Fibroblast of skin of right biceps (primary cell): ENCODE measurements at places on chromosomes 5 and 9.

- DNase-seq: peak; percentile 83
Observed at GRCh38 chr5:82635561-82636288, 357.6 kb upstream of the RPS23 start.

- no peak for DNase-seq
Observed at GRCh38 chr5:68172314-68172713, 43.2 kb upstream of the PIK3R1 start.

DNA sequence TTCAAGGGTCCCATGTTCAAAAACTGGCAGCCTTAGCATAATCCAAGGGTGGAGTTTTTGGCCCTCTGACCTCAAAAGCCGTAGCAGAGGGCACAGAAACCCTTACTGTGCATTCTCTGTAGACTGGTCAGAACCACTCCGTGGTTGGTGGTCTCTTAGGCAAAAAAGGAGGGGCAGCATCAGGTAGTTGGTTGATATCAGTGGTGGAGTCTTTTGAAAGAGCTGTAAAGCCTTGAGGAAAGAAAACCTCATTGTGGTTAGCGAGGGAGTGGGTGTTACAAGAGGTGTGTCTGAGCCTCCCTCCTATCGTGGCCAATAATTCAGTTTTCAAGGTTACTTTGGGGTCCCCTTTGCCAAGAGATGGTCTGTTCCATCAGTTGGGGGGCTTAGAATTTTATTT, 40.9 kb downstream of the ARHGEF28 start:
- DNase-seq: no peak

GRCh38 chr9:81335879-81336421, 353.4 kb downstream of the TLE1 start:
- DNase-seq: peak; percentile 11

GRCh38 chr5:142654578-142655058, 31.3 kb downstream of the FGF1 start:
- DNase-seq: no peak

DNA sequence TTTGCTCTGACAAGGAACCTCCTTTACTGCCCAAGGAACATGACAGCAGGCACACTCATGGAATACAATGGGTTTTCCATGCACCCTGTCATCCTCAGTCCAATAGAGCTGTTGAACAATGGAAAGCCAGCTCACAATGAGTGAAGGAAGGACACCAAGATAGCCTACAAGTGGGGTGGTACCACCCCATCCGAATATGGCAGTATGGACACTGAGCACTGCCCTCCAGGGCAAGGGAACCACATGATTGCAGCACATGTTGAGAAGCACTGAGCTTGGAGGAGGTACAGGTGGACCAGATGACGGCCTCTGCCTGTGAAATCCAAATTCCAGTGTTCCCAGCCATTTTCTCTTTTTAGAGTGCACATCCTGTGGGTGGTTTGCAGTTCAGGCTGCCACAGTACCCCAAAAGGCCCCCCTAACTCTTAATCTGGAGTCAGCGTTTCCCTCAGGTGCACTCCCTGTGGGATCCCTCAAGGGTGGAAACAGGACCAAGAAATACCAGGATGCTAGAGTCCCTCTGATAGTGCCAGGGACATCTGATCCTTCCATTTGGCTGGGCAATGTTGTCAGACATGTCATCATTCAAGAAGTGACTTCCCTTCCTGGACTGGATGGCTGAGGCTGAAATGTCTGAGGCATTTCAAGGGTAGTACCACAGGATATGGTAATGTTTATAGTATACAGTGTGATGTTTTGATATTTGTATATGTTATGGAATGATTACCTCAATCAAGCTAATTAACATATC, 48.9 kb downstream of the SMC2 start:
- no peak for DNase-seq

DNA sequence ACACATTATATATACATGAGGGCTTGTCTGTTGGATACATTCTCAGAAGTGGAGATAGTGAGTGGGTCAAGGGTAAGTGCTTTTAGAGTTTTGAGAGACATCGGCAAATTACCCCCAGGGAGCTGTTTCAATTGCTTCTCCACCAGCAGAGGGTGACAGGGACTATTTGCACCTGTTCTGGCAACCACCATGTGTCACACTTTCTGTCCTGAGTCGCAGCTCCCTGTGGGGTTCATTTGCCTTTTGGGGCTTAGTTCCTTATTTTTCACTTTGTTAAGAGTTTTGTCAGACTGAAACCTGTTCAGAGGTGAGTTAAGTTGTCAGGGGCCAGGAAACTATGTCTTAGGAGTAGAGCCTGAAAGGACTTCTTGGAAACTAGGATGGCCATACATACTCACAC, 20.1 kb upstream of the SLC36A1 start:
- no peak for DNase-seq

DNA sequence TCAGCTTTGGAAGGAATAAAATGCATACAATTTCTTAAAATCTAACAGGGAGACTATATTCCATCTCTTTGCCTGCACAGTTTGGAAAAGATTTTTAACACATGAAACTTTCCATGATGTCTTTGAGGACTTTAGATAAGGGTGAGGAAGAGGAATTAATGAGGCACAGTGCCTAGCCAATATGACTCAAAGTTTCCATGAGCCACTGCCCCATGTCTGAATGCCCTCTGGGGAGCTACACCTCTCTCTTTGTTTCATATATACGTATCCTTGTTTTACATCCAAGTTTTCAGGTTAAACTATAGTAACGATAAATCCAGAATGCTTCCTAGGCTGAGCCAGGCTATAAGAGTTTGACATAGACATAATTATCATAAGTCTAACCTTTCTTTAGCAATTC, 349.3 kb upstream of the TLE4 start:
- no peak for DNase-seq

GRCh38 chr9:3124001-3124400, 280.1 kb upstream of the PUM3 start:
- DNase-seq: no peak

GRCh38 chr9:131358556-131358955, 35.3 kb upstream of the PRRC2B start:
- DNase-seq: no peak

DNA sequence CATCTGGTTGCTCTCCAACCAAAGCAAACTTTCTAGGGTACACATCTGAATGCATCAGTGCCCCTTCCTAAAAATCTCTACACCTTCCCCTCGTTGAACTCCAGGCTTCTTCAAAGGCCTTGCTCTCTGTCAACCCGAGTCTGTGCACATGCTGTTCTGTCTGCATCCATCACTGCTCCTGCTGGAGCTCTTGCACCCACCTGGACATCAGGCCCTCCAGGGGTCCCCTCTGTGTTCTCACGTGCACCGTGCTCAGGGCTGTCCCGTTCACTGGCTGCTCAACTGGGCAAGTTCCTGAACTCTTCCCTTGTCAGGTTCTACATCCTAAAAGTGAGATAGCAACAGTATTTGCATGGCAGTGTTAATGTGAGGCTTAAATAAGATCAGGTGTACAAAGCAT, 62.7 kb upstream of the ANGPTL2 start:
- DNase-seq: no peak

DNA sequence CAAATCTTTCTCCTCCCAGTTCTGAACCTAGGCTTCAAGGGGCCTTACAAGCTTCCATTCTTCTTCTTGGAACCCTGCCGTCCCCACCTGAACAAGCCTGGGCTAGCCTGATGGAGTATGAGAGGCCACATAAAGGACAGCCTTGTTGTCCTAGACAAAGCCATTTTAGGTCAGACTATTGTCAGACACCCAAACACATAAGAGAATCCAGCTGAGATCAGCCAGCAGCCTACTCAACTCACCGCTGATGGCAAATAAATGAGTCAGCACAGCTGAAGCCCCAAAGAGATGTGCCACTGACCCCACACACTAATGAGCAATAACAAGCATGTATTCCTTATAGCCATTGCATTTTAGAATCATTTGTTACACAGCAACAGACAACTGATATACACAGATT, 33.8 kb downstream of the SVEP1 start:
- DNase-seq: no peak

GRCh38 chr5:60487885-60488442, 212.0 kb downstream of the DEPDC1B start:
- peak; percentile 56 for DNase-seq

DNA sequence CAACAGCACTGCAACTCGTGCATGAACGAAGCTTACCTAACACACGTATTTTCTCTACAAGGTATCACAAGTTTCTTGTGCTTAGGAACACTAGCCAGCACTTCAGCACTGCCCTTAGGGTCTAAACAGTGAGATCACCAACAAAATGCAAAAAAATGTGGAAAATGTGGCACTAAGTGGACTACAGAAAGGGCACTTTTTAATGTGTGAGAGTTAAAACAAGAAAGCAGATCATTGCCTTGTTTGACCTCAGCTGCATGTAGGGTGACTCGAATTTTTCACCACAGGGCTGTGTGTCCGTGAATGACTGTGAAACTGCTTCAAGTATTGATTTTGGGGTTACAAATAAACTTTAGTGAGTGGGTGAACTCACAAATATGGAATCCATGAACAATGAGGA, 90.5 kb downstream of the MARCHF3 start:
- DNase-seq: peak; percentile 7

GRCh38 chr9:133584167-133584558, 25.0 kb downstream of the FAM163B start:
- no peak for DNase-seq

DNA sequence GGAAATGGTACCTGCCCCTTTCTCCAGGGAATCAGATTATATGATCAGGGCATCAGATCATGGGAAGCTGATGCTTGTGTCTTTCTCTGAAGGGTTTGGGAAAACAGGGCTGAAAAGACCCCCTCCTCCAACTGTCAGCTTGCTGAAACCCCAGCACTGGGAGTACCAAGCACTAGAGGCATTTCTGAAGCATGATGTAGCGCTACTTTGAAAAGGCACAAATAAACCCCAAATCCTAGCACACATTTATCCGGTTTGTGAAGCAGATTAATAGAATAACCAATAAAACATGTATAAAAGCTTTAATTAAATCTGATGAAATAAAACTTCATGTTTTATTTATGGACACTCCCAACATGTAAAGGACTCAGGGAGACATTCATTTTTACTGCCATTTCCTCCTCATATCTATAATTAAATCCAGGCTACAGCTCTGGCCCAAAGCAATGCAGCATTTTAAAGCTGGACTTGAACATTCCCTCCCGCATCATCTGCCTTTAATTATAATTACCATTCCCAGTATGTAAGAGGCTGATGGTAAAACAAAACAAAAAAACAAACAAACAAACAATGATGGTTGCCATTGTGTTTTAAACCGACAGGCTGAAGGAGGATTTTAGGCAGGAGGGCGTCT, 298.2 kb upstream of the RFX3 start:
- peak; percentile 74 for DNase-seq

- peak; percentile 29 for DNase-seq
Observed at GRCh38 chr9:130498298-130498917, 53.6 kb downstream of the ASS1 start.

DNA sequence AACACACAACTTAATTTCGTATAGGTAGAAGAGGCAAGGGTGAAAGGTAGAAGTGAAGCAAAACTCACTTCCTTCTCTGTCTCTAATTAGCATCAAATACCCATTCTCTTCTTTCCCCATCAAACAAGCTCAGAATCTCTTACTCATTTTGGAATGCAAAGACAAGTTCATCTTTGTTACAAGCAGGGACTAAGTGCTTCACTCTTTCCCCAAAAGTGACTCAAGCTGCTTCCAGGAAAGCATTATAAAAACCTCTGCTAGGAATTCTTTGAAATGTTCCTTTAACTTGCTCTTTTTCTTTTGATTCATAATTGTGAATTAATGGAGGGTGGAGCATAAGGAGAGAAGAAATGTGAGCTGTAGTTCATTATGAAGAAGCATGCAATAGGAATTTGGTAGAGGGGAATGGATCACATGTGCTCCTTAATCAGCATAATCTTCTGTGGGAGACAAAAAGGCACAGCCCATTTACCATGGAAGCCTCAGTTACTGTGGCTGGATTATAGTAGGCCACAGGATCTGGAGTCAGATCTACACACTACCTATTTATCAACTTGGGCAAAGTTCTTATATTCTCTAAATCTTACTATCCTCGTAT, 109.5 kb upstream of the DPYSL3 start:
- DNase-seq: peak; percentile 14

DNA sequence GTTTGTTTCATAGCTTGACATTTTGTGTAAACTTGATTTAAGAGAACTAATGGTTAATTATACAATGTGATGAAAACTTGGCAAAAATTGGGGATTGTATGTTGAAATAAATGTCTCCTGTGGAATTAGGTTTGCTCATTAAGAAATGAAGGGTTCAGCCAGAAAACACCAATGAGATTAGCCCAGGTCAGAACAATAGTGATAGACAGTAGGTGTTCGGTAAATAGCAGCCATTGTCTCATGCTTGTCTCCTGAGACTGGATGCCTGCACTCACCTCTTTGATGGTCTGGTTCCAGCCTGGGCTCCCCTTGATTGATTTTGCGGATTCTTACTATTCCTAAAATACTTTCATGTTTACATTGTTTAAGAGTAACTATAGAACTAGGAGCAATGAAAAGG, 135.5 kb downstream of the FBN2 start:
- no peak for DNase-seq

- peak; percentile 72 for DNase-seq
Observed at GRCh38 chr5:110623874-110624273, 102.6 kb downstream of the TMEM232 start.

DNA sequence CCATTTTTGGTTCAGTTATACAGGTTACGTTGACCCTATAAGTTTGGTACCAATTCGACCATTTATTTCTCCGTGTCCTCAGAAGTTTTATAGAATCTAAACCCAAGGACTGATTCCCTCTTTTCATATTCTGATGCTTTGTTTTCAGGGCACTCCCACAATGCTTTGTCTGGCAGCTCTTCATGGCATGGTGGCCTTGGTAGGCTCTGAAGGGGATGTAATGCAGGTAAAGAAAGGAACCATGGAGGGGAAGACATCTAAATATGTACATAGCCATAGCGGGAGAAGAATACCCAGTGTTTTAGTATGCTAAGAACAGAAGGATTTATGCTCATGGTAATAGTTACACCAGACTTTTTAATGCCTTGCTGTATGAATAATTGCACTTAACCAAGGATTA, 82.7 kb downstream of the HACD4 start:
- DNase-seq: no peak

GRCh38 chr9:127950513-127951289, 13.0 kb upstream of the DPM2 start:
- no peak for DNase-seq

GRCh38 chr5:149779124-149779465, 49.0 kb downstream of the PPARGC1B start:
- DNase-seq: no peak

GRCh38 chr5:34410411-34411139, 245.6 kb upstream of the RAI14 start:
- peak; percentile 76 for DNase-seq

DNA sequence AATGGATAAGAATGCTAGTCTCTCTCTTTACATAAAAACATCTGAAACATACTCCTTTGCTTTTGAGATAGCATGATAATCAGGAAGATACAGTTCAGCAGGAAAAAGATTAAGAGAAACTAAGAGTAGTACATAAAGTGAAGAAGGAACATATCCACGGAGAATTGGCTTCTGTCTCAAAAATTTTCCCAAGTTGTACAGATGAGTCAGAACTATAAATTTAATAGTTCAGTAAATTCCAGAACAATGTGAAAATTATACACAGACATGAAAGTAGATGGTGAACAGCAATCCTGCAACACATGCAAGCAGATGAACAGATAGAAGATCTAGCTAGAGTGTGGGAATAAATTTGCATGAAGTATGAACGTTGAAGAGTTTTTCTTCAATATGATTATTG, 691.4 kb upstream of the RIOK2 start:
- DNase-seq: peak; percentile 18

GRCh38 chr9:124501771-124502320, 5.4 kb downstream of the NR5A1 start:
- DNase-seq: no peak
